ENCODE measurements at places on chromosomes 2 and 18. TPM values are rescaled to one million over a fixed set of nuclear protein-coding genes. Genes with fewer than 3 reads are reported as not detected.

Gene RUFY4
- total RNA-seq: 2.4 TPM

Gene AFF3
- total RNA-seq: 18.6 TPM

Gene EMILIN2
- 51.1 TPM for total RNA-seq

GRCh38 chr2:223959688-223960087 is 2.4 kb downstream of the MRPL44 start:
- no peak for DNase-seq

DNA sequence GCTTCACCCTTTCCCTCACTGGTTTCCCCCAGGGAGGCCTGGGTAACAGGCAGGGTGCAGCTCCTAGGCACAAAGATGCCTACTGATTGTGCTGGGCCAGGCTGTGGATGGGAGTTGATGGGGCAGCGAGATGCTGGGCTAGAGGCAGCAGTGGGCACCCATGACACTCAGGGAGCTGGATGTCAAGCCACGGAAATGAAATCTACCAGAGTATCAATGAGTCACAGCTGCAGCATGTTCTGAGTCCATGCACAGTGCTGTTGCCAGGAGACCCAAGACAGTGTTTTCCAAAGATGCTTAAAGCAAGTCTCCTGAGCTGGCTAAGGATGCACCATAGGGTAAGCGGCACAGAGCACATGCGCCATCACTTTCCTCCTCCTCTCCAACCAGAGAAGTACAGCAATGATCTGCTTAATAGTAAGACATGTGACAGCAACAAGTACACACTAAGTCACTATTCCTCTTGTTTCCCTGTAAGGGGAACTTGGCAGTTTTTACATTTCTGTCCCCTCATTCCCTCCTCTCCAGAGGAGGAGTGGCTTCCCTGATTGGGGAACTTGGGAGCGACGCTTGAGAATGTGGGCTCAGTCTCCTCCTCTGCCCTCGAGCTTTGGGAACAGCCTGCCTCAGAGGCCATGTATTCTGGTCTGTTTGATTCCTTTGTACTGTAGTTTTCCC is 57.2 kb downstream of the CDC42EP3 start:
- no peak for DNase-seq

DNA sequence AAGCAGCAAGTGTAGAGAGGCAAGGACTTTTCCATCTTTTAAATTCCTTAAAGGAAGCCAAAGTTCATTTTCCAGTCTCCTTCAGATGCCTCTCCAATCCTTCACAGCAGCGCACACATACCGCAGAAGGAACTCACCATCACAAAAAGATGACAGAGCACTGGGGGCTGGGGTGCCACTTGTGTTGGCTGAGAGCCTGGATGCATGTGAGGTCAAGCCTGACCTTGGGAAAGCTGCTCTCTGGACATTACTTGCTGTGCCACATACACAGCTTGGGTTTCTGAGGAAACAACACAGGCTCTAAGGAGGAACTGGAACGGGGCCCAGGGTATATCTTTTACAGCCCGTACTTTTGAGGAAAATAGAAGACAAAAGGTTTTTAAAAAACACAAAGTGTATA is 364.3 kb upstream of the MEX3C start:
- DNase-seq: no peak

GRCh38 chr18:63002305-63002704 is 287.0 kb downstream of the PHLPP1 start:
- no peak for DNase-seq
